T-helper 1 cell treated with Interleukin-12 subunit alpha and Interleukin-12 subunit beta and Interleukin-4 antibody, amounts not matched to agents 30 ng/mL and 1 ng/mL, for 36 hours (primary cell): ENCODE measurements at places on chromosomes 5 and 9. TPM values are rescaled to one million over a fixed set of nuclear protein-coding genes. Genes with fewer than 3 reads are reported as not detected.

The FLT4 gene
- 0.32 and 0.56 TPM in 2 replicates for total RNA-seq

The CCNI2 gene
- total RNA-seq, result 62.0 and 66.5 TPM in 2 replicates

The SLC27A6 gene
- total RNA-seq, result not detected in 2 replicates

The MROH2B gene
- total RNA-seq, result not detected in 2 replicates

The DAB2IP gene
- 0.15 and 0.32 TPM in 2 replicates for total RNA-seq

The BTNL9 gene
- not detected in 2 replicates for total RNA-seq

The CNTNAP3 gene
- total RNA-seq, result not detected in 2 replicates

The CDKN2B-AS1 gene
- total RNA-seq, result 4.8 and 6.5 TPM in 2 replicates

The ZFP62 gene
- 27.4 and 27.6 TPM in 2 replicates for total RNA-seq

The SLC22A5 gene
- total RNA-seq, result 4.8 and 5.0 TPM in 2 replicates

The C5orf58 gene
- not detected in 2 replicates for total RNA-seq

The AFAP1L1 gene
- total RNA-seq, result not detected in 2 replicates

The ADAM19 gene
- 655 and 667 TPM in 2 replicates for total RNA-seq

The FGD3 gene
- total RNA-seq, result 129 and 133 TPM in 2 replicates
